ENCODE measurements at places on chromosomes 6 and 20. TPM values are rescaled to one million over a fixed set of nuclear protein-coding genes. Genes with fewer than 3 reads are reported as not detected.

DNA sequence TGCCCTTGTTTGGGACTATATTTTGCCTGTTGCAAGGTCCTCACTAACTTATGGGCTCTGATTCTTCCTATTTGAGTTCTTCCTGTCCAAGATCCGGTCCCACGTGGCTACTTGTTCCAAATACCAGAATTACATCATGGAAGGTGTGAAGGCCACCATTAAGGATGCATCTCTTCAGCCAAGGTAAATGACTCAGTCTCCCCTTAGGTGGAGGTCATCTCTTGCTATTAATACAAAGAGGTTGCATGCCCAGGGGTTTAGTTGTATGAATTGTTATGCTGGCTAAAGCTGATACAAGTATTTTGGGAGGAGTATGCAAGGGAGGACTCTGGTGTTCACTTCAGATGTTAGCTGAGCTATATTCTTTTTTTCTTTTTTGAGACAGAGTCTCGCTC, 9.1 kb downstream of the RNF114 start:
- no peak for DNase-seq

- no peak for DNase-seq
These were observed 2.2 kb upstream of the COL11A2 start for GRCh38 chr6:33194431-33194979.

- DNase-seq, result no peak
These were observed 19.6 kb downstream of the SLC22A2 start for GRCh38 chr6:160238761-160239751.

DNA sequence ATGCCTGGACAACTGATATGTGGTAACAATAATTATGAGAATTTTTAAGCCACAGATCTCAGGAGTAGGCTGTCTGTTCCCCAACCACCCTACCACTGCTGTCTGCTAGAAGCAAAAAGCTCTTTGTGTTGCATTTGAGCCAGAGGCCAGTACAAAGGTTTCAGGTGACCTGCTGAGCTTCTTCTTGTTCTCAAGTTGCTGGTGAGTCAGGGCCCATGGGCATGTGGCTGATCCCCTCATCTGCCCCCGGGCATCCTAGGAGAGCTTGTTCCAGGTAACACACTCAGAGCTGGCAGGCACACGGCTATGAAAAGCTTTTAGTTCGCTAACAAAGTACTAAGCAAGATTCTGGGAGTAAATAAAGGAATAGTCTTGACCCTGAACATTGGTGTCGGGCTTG, 285.3 kb downstream of the CDC5L start:
- DNase-seq, result no peak

DNA sequence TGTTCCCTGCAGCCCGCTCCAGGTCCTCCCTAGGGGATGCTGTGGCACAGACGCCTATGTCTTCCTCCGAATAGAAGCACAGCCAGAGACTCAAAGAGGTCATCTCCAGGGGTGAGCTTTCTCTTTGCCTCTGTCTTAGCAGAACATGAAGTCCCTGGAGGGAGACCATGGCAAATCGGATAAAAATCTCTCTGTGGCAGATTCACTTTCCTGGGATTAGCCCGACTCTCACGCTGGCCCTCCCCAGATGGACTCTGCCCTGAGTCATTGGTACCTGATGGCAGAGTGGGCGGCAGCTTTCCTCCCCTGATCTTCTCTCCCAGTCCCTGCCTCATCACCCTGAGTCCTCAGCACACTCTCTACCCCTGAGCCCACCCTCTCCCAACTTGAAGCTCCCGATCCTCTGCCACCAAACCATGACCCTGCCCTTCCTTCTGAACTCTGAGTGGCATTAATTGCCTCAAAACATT, 58.0 kb upstream of the CCDC167 start:
- DNase-seq, result no peak

DNA sequence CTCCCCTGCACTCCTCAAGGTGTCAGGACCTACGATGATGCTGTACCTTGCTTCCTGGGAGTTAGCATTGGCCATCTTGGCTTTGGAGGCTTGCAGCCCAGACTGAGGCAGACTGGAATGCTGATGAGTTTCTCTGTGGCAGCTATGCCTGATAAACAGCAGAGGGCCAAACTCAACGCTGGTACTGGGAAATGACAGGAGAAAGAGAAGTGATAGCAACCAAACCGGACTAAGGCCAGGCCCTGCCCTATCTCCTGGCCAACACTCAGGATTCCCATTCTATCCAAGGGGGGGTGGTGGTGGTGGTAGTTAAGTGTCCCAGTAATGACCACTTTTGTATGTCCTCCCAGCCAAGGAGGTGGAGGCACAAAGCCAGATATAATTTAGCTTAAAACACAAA, 90.0 kb upstream of the DTNBP1 start:
- DNase-seq, result no peak

DNA sequence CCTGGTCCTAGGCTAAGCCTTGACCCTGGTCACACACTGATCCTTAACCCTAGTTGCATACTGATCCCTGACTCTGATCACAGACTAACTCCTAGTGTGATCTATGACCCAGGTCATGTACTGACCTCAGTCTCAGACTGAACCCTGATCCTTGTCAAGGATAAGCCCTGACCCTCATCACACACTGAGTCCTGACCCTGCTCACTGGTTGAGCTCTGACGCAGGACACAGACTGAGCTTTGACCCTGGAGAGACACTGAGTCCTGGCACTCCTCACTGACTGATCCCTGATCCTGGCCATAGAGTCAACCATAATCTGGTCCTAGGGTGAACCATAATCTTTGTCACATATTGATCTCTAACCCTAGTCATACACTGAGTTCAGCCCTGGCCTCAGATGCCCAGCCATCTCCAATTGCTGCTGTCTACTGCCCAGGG, 37.9 kb downstream of the KCNB1 start:
- no peak for DNase-seq

- DNase-seq, result no peak
These were observed 48.8 kb downstream of the NOX3 start for GRCh38 chr6:155406801-155407200.

GRCh38 chr20:8912731-8913130, 156.2 kb upstream of the PLCB4 start:
- no peak for DNase-seq

DNA sequence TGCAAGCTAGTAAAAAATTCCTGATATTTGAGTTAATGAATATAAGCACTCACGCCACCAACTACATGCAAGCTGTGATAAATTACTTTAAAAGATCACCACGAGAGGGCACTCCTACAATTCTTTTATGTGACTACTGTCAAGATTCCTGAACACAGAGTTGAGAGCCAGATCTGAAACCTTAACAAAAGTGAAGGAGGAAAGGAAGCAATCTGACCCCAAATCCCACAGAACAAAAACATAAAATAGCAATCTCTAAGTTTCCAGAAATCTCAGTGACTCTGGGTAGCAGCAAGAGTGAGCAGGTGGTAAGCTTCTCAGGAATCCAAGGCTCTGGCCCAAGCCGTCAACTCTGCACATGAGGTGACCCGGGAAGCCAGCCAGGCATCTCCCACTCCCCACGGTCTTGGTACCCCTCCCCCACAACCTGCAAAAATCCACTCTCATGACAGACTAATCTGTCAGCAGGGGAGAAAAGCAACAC, 55.1 kb downstream of the STAU1 start:
- DNase-seq, result peak; percentile 54

- DNase-seq, result no peak
These were observed 6.2 kb upstream of the SGK1 start for GRCh38 chr6:134324141-134324540.

DNA sequence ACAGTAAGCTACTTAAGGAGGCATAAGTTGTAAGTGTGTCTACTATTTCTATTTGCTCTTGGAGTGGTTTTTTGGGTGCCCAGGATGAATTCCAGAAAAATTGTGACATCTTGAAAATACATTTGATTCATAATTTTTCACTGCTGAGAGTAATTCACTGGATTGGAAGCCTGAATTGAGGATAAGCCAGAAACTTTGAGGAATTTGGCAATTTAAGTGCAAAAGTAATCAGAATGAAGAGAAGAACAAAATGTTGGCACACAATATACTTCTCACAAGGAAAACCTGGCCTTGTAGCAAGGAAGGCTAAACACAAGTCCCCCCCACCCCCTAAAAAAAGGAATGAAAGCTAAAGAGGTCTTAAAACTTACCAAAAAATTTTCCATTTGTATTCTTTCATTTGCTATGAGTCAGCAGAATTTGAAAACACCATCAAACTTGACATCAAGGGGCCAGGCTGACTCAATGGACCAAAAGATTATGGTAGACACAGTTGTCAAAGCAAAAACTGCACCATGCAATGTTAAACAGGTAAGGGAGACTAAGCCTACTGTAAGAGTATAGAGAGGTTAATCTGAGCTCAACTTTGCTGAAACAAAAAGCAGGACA, 840.0 kb downstream of the FRK start:
- DNase-seq, result no peak

GRCh38 chr20:8583566-8584043, 451.5 kb downstream of the PLCB1 start:
- no peak for DNase-seq

- no peak for DNase-seq
These were observed 9.8 kb upstream of the DEFB123 start for GRCh38 chr20:31430568-31431115.

DNA sequence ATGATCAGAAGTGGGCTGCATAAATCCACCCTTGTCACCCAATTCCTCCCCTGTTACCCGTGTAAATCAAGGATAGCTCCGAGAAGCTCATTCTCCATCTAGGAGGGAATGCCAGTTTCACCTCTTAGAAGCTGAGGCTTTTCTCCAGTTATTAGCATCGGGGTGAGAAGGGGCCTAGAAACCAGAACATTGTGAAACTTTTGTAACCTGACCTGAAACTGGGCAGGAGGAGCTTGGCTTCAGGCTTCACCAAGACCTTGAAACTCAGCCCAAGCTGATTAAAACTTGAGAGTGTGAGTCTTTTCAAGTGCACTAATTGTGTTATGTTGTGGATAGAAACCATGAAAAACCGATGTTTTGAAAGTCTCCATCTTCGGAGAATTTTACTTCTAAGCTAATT, 103.1 kb downstream of the BMP2 start:
- DNase-seq, result no peak

The TREM2 gene
- not detected for polyA plus RNA-seq

The HACE1 gene
- 8.5 TPM for polyA plus RNA-seq

The ESR1 gene
- 1.2 TPM for polyA plus RNA-seq

The TRIM10 gene
- not detected for polyA plus RNA-seq

The LRRC1 gene
- polyA plus RNA-seq, result 1.6 TPM

The CDSN gene
- not detected for polyA plus RNA-seq

The GSTA3 gene
- polyA plus RNA-seq, result not detected

The DLL1 gene
- polyA plus RNA-seq, result 0.49 TPM

The PNPLA1 gene
- not detected for polyA plus RNA-seq

The C6orf163 gene
- 0.16 TPM for polyA plus RNA-seq
